CD14-positive monocyte (primary cell): ENCODE measurements at places on chromosomes 7 and 10. TPM values are rescaled to one million over a fixed set of nuclear protein-coding genes. Genes with fewer than 3 reads are reported as not detected.
A peak's percentile ranks its signal among the peaks of the same experiment; 100 is the strongest.

EPDR1 gene
- 0.23 and 0.25 TPM in 2 replicates for polyA plus RNA-seq

TMEM273 gene
- polyA plus RNA-seq: 6.7 TPM

CDCA7L gene
- polyA plus RNA-seq: 3.1 TPM

ANXA8L1 gene
- 2.7 TPM for polyA plus RNA-seq

AKR1C8 gene
- not detected for polyA plus RNA-seq

PIP gene
- polyA plus RNA-seq: not detected

CYP2C18 gene
- not detected for polyA plus RNA-seq

- no peak for DNase-seq
These were observed 87.5 kb upstream of the ZNF92 start for GRCh38 chr7:65285906-65286864.

GRCh38 chr7:158061026-158061630, 526.5 kb downstream of the PTPRN2 start:
- DNase-seq: no peak

DNA sequence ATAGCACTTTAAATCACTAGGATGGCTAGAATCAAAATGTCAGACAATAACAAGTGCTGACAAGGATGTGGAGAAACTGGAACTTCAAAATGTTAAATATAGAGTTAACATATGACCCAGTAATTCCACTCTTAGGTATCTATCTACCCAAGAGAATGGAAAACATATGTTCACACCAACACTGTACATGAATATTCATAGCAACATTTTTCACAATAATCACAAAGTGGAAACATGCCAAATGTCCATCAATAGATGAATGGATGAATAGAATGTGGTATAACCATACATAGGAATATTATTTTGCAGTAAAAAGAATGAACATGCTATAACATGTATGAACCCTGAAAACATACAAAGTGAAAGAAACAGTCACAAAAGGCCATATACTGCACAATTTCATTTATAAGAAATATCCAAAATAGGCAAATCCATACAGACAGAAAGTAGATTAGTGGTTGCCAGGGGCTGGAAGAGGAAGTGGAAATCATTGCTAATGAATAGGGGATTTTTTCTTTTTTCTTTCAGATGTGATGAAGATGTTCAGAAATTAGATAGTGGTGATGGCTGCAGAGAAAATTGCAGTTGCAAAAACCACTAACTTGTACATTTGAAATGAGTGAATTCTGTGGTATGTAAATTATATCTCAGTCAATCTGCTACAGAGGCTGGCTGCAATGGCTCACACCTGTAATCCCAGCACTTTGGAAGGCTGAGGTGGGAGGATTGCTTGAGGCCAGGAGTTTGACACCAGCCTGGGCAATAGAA, 93.0 kb downstream of the CPVL start:
- DNase-seq: no peak

DNA sequence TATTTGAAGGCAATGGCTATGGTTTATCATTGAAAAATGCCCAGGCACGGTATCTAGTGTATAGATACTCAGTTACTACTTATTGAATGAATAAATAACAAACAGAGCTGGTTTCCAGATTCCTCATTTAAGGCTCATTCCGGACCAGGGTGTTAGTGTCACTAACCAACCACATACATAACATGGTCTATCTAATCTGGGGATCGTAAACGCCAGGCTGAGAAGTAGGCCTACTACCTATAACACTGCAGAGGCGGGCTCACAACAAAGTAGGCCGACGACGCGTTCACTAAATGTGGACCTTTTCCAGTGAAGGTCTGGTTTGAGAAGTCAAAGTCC, 423 bp downstream of the LSM5 start:
- no peak for DNase-seq

DNA sequence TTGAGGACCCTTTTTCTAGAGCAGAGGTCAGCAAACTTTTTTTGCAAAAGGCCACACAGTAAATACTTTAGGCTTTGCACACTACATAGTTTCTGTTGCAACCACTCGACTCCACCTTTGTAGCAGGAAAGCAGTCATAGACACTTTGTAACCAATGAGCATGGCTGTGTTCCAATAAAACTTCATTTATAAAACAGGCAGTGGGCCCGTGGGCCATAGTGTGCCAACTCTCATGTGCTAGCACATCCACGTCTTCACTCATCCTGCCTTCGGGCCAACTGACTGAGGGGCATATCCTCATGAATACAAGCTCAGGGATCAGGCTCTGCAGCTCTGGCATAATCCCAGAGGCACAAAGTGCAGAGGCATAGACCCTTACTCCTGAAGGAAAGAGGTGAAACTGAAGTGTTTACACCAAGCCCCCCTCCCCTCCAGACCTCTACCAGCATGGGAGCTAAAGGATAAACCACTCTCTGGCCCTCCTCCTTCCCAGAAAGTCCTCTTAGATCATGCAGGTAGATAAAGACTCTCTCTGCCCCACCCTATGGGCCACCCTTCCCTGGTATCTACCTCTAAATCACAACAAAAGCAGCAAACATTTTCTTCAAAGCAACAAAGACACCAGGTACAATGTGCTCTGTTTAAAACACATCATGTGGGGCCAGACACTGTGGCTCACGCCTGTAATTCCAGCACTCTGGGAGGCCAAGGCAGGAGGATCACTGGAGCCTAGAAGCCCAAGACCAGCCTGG, 71.0 kb downstream of the DLG5 start:
- DNase-seq: no peak

DNA sequence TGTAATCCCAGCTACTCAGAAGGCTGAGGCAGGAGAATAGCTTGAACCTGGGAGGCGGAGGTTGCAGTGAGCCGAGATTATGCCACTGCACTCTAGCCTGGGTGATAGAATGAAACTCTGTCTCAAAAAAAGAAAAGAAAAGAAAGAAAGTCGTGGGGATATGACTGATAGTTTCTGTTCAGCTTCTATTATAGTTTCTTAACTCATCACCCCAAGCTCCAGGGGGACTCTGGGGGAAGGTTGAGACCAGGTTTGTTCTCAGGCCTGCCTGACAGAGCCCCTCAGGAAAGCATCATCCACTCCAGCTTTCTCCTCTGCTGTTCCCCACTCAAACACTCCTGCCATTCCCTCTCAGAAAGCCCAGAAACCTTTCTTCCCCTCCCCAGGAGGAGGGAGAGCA, 542.4 kb upstream of the GALNT17 start:
- DNase-seq: no peak

DNA sequence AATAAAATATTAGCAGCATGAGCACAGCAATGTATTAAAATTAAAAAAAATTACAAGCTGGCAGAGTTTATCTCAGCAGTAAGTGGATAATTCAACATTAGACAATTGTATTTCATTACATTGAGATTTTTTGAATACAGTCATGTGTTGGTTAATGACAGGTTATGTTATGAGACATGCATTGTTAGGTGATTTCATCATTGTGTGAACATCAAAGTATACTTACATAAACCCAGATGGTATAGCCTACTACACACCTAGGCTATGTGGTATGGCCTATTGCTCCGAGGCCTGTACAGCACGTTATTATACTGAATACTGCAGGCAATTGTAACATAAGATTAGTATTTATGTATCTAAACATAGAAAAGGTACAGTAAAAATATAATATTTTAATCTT, 29.7 kb downstream of the CCDC6 start:
- no peak for DNase-seq

- no peak for DNase-seq
These were observed 622.5 kb upstream of the GHITM start for GRCh38 chr10:83516788-83517187.

DNA sequence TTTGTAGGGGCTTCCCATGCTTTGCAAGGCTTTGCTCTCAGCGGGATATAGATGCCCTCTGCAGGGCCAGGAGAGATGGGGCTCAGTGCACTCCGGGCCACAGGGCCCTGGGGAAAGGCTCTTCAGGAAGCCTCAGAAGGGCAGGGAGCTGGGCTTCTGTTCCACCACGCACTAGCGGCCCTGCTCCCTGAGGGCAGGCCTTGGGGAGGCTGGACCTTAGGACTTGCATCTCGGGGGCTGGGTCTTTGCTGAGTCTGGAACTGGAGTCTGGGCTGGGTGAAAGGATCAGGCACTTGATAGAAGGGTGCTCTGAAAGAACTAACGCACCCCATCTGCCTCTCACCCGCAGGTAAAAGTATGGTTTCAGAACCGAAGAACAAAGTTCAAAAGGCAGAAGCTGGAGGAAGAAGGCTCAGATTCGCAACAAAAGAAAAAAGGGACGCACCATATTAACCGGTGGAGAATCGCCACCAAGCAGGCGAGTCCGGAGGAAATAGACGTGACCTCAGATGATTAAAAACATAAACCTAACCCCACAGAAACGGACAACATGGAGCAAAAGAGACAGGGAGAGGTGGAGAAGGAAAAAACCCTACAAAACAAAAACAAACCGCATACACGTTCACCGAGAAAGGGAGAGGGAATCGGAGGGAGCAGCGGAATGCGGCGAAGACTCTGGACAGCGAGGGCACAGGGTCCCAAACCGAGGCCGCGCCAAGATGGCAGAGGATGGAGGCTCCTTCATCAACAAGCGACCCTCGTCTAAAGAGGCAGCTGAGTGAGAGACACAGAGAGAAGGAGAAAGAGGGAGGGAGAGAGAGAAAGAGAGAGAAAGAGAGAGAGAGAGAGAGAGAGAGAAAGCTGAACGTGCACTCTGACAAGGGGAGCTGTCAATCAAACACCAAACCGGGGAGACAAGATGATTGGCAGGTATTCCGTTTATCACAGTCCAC, 5.4 kb downstream of the EMX2 start:
- DNase-seq: no peak

GRCh38 chr7:101933688-101934121, 116.3 kb downstream of the CUX1 start:
- no peak for DNase-seq

GRCh38 chr10:130171196-130171595, 35.0 kb downstream of the GLRX3 start:
- DNase-seq: no peak

- DNase-seq: no peak
These were observed 36.7 kb downstream of the BTBD16 start for GRCh38 chr10:122307669-122308416.

- DNase-seq: no peak
These were observed 6.0 kb upstream of the ZDHHC4 start for GRCh38 chr7:6571160-6571779.

GRCh38 chr7:23462846-23463245, 7.4 kb downstream of the IGF2BP3 start:
- no peak for DNase-seq

- no peak for DNase-seq
These were observed 535.0 kb downstream of the TNS3 start for GRCh38 chr7:47046949-47047348.

- no peak for DNase-seq
These were observed 87.1 kb downstream of the HIBADH start for GRCh38 chr7:27575613-27576012.

DNA sequence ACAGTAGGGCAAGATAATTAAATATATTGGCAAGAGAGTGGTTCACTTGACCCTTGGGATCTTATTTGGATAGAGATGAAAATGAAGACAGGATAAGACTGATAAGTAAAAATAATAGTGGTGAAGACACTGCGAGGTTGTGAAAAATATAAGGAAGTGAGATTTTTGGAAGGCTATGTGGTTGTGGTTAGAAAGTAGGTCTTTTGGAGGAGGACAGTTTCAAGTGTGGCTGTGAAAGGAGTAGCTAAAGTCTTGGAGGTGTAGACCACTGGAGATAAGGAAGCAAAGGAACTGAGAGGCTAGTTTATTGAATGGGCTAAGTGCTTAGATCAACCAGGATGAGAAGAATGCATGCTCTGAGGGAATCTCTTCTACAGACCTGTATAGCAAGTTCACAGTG, 11.2 kb downstream of the MIOS start:
- DNase-seq: peak; percentile 15

DNA sequence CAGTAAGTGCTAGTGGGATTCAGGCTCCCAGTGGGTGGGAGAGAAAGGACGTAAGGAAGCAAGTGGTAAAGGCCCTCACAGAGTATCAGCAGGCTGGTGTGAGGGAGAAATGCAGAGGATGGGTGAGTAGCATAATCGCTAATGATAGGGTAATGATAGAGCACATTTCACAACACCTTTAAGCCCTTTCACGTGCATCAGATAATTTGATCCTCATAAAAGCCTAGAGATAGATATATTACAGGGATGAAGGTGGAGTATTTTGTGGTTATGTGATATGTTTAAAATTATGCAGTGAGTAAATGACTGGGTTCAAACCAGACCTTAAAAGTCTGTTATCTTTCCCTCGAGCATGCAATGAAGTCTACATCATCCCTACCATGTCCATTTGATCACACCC, 10.3 kb downstream of the LEP start:
- DNase-seq: no peak

DNA sequence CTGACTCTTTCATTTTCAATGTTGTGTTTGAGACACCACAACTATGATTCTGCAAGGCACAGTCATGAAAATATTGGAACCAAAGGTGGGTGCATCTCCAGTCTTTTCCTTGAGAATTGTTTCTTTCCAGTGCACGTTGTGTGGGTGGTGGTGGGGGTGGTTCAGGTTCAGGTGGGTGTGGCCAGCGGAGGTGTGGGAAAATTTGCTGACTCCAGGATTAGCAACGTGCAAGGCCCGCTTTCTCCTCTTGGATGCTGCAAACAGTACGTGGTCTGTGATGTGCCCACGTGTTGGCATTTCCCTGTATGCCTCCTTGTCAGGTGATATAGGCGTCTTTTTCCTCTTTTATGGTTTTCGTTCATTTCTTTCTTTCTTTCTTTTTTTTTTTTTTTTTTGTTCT, 59.1 kb downstream of the CAMK1D start:
- DNase-seq: no peak

DNA sequence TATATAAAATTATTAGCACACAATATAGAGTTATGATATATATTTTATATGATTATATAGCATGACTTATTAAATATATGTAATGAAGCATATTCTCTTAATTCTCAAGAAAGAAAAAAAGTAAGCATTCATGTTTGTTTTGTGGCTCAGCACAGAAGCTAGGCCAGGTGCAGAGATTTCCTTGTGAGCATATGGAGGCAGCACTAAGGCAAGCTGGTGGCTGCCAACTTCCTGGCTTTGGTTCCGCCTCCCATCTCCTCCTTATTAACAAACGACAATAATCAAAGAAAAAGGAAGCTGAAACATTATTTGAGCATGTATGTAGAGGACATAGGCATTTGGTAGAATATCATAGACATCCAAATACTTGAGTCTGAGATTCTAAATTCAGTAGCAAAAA, 130.3 kb downstream of the ST7 start:
- no peak for DNase-seq
